Stimulated activated CD8-positive, alpha-beta memory T cell treated with anti-CD3 and anti-CD28 coated beads, Interleukin-2, amount 100 ng/mL, for 1 hour (primary cell): ENCODE measurements at places on chromosomes 4 and X.

GRCh38 chr4:1087371-1087770 lies 26.0 kb downstream of the RNF212 start:
- DNase-seq = no peak

- no peak for DNase-seq
These were observed 93.4 kb downstream of the NHSL2 start for GRCh38 chrX:72003811-72004750.

- DNase-seq = no peak
These were observed 104.1 kb upstream of the CASK start for GRCh38 chrX:42027367-42028000.

DNA sequence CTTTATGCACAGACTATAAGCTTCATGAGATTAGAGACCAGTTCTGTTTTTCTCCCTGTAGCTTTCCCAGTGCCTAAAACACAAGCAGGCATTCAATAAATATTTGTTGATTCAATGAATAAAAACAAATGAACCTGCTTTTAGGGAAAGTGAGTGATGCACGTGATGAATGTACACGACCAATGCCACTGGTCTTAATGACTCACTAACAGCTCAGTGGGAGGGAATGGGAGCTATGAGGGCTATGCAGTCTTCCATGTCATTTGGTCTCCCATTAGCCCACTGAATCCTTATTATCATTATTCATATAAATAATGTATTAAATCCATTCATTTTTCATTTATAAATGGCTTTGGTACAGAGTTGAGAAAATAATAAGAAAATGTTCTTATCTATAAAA lies 247.4 kb downstream of the FBXO8 start:
- no peak for DNase-seq

- no peak for DNase-seq
These were observed 458.5 kb downstream of the AFF2 start for GRCh38 chrX:148958901-148959300.

GRCh38 chrX:2242326-2242725 lies 258.4 kb downstream of the DHRSX start:
- no peak for DNase-seq

- no peak for DNase-seq
These were observed 66.5 kb downstream of the DMP1 start for GRCh38 chr4:87716371-87717265.

- no peak for DNase-seq
These were observed 19.2 kb downstream of the PNMA6E start for GRCh38 chrX:153381684-153382532.

DNA sequence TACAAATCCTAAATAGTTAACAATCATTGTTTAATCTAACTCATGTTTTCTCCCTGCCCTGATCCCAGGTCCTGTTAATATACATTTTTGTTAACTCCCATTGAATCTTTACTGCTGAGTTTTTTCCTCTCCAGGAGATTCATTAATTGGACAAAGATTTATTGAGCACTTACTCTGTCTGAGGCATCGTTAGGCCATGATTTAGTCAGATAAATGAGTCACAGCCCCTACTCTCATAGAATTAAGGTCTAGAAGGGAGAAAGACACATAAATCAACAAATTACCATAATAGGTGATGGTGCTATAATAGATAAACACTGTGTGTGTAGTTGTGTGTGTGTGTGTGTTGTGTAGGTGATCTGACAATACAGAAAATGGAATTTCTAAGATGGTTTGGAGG lies 112.5 kb downstream of the MAPK10 start:
- DNase-seq = no peak

GRCh38 chr4:8079916-8080753 lies 78.5 kb downstream of the ABLIM2 start:
- DNase-seq = no peak

GRCh38 chr4:42653626-42654560 lies 3.0 kb downstream of the ATP8A1 start:
- no peak for DNase-seq

GRCh38 chr4:98677799-98678198 lies 19.4 kb upstream of the TSPAN5 start:
- DNase-seq = no peak

DNA sequence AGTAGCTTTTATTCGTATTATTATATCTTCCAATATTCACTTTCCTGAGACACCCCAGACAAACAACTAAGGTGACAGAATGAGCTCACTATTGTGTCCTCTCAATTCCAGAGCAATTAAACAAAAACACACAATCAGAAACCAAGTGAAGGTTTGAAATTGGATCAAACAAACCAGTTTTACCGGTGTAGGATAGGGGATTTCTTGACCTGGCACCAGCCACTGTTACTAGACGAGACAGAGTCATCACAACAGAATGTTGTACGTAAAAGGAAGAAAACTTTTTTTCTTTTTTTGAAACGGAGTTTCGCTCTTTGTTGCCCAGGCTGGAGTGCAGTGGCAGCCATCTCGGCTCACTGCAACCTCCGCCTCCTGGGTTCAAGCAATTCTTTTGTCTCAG lies 43.7 kb downstream of the LDOC1 start:
- no peak for DNase-seq

- no peak for DNase-seq
These were observed 145.5 kb upstream of the FGF13 start for GRCh38 chrX:138856881-138857604.

- DNase-seq = no peak
These were observed 128.0 kb downstream of the ARHGEF9 start for GRCh38 chrX:63656871-63657580.
